ENCODE measurements at places on chromosomes 7 and 10. TPM values are rescaled to one million over a fixed set of nuclear protein-coding genes. Genes with fewer than 3 reads are reported as not detected.

Gene ATOH7
- polyA plus RNA-seq, result 0.99 TPM

Gene SSC4D
- polyA plus RNA-seq, result 4.3 TPM

Gene ARMC10
- polyA plus RNA-seq, result 60.0 TPM

Gene TMEM225B
- polyA plus RNA-seq, result 2.5 TPM

Gene ACTR3C
- 6.0 TPM for polyA plus RNA-seq

Gene WEE2
- polyA plus RNA-seq, result 0.32 TPM

GRCh38 chr7:47335557-47336471, 246.1 kb downstream of the TNS3 start:
- DNase-seq, result no peak

- DNase-seq, result no peak
Measured at GRCh38 chr10:514137-514671, 175.3 kb downstream of the DIP2C start.

- DNase-seq, result no peak
Measured at GRCh38 chr10:122767621-122768388, 68.2 kb upstream of the C10orf120 start.

GRCh38 chr7:101923602-101923985, 106.2 kb downstream of the CUX1 start:
- no peak for DNase-seq

- DNase-seq, result no peak
Measured at GRCh38 chr10:3357737-3358136, 185.2 kb upstream of the PITRM1 start.

GRCh38 chr10:127344346-127344745, 148.0 kb upstream of the INSYN2A start:
- DNase-seq, result no peak

- no peak for DNase-seq
Measured at GRCh38 chr7:129997285-129997684, 44.5 kb upstream of the UBE2H start.

DNA sequence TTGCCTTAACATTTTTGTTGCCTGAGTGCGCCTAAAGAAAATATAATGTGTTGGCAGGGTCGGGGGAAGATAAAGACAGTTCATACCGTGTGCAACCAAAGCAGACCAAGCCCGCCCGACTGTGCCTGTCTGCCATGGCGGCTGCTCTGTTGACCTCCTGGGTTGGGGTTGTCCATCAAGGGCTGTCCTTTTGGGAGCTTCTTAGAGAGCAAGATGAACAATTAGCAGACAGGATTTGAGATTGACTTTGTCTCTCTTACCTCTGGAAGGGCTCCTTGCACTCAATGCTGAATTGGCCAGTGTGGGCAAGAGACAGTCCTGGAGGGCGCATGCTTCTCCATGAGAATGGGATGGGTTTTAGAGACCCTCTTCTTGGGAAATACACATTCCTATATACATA, 319.6 kb downstream of the GLRX3 start:
- DNase-seq, result no peak

GRCh38 chr7:125412890-125413665, 483.5 kb upstream of the POT1 start:
- DNase-seq, result no peak

DNA sequence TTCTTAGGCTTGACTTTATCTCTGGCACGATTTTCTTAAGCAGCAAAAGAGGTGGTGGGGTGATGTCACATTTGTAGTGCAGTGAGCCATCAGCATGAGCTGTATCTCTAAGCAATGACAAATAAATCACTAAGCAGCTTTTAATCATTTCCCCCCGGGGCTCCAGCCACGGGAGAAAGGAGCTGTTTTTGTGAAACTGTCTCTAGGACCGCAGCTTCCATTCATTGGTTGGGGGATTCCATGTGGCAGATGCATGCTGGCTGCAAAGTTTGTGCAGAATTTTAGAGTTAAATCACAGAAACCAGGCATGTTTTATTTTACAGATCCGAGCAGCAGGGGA, 464 bp downstream of the KIAA1217 start:
- no peak for DNase-seq

GRCh38 chr7:45359776-45360175, 202.2 kb downstream of the RAMP3 start:
- no peak for DNase-seq

DNA sequence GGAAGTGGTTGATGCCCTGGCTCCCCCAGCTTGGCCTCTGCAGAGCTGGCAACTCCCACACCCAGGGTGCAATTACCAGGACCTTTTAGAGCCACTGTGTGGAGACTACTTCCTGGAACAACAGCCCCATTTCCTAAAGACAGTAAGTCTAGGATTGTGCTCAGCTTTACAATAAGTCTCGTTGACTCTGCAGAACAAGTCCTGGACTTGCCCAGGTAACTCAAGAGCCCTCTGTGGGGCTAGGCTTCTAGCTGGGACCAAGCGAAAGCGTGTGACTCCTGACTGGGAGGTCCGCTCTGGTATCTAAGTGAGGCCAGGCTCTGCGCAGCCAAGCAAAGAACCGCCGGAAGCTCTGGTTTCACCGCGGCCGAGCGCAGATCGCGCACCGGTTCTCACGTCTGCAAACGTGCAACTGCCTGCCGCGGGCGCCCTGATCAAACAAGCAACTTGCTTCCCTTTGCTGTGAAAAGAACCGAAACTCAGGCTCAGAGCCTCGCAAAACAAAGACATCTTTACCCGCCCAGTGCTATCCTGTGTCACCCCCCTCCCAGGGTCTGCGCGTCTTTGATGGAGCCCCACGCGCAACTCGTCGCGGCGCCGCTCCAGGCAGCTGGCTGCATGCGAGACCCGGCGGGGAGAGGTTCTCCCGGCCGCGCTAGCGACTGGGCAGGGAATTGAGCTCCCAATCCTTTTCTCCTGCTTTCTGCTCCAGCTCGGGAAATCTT, 4.4 kb upstream of the PDLIM1 start:
- no peak for DNase-seq

DNA sequence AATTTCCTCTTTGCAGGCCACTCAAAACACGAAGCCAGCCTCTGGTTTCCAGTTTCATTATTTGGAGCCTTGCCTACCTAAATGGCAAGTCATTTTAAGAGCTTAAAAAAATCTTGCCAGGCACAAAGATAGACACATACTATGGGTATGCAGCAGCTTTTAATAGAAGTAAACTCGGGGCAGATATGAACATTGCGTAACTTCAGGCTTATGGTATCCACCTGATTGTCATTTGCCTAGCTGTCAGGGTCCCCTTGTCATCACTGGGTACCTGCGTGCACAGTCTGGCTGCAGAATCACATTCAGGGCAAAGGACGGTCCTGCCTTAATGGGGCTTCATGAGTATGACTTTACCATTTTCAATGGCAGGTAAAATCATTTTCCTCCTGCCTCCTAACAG, 466.1 kb upstream of the NRP1 start:
- no peak for DNase-seq

DNA sequence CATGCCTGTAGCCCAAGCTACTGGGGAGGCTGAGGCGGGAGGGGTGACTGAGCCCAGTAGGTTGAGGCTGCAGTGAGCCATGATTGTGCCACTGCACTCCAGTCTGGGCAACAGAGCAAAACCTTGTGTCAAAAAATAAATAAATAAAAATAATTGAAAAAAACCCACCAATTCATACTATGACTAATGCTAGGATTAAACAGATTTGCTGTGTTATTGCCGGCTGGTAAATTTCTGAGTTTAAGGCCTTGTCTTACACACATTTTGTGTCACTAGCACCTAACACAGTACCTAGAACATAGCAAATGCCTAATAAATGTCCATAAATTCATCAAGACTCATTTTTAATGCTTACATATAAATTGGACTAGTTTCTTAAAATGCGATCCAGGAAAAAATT, 8.7 kb downstream of the ESYT2 start:
- no peak for DNase-seq

GRCh38 chr7:149620961-149621360, 123.4 kb upstream of the ZNF746 start:
- DNase-seq, result no peak

All from right renal pelvis (tissue), 4 donors.